ENCODE measurements at places on chromosomes 5 and 9. TPM values are rescaled to one million over a fixed set of nuclear protein-coding genes. Genes with fewer than 3 reads are reported as not detected.

- no peaks in the 10 kb centered on the region for H3K27me3 ChIP-seq
- H3K36me3 ChIP-seq, result no peaks in the 10 kb centered on the region
- no peak overlapping the region for H3K27ac ChIP-seq
- peaks cover 3% of the 10 kb centered on the region for H3K4me1 ChIP-seq
- DNase-seq, result no peak
Observed at GRCh38 chr5:76771705-76772405, 47.0 kb upstream of the F2RL1 start.

GRCh38 chr5:122362361-122362760, 50.3 kb downstream of the SNCAIP start:
- H3K4me3 ChIP-seq, result no peak overlapping the region
- H3K4me1 ChIP-seq, result no peaks in the 10 kb centered on the region
- H3K27me3 ChIP-seq, result no peaks in the 10 kb centered on the region
- no peak for DNase-seq

GRCh38 chr9:7081065-7081600, 323.4 kb downstream of the KDM4C start:
- no peaks in the 10 kb centered on the region for H3K4me1 ChIP-seq
- H3K36me3 ChIP-seq, result no peaks in the 10 kb centered on the region
- no peak overlapping the region for H3K27ac ChIP-seq
- H3K27me3 ChIP-seq, result no peaks in the 10 kb centered on the region
- DNase-seq, result no peak
- no peak overlapping the region for H3K4me3 ChIP-seq

- no peak overlapping the region for H3K27ac ChIP-seq
- DNase-seq, result no peak
- peaks cover 4% of the 10 kb centered on the region for H3K4me1 ChIP-seq
- no peak overlapping the region for H3K4me3 ChIP-seq
- H3K36me3 ChIP-seq, result no peaks in the 10 kb centered on the region
Observed at GRCh38 chr5:135214897-135215616, 181.0 kb upstream of the PITX1 start.

GRCh38 chr5:147411359-147412319, 98.2 kb downstream of the DPYSL3 start:
- DNase-seq, result no peak
- no peak overlapping the region for H3K4me3 ChIP-seq
- peaks cover 87% of the 10 kb centered on the region for H3K36me3 ChIP-seq
- peaks cover 21% of the 10 kb centered on the region for H3K4me1 ChIP-seq

DNA sequence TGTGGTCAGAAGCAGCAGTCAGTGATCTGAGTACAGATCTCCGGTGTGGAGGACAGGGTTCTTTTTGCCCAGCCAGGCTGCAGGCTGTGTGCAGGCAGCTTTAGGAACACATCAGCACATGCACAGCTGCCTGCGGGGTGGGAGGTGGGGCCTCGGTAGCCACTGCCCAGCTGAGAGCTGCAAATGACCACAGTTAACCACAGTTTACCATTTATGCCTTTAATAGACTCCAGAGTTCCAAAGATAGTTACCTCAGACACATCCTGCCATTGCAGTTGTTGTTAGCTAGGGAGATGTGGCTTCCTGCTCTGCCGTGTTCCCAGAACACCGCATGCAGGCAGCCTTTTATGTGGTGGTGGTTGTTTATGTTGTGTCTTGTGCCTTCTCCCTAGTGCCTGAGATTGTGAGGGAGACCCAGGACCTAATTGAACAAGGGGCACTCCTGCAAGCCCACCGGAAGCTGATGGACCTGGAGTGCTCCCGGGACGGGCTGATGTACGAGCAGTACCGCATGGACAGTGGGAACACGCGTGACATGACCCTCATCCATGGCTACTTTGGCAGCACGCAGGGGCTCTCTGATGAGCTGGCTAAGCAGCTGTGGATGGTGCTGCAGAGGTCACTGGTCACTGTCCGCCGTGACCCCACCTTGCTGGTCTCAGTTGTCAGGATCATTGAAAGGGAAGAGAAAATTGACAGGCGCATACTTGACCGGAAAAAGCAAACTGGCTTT, 10.2 kb downstream of the EXOC3 start:
- DNase-seq, result no peak
- H3K27ac ChIP-seq, result no peak overlapping the region
- H3K36me3 ChIP-seq, result peaks cover 97% of the 10 kb centered on the region
- H3K4me3 ChIP-seq, result no peak overlapping the region

GRCh38 chr5:137954131-137954879, 65.0 kb downstream of the PKD2L2 start:
- DNase-seq, result peak; percentile 72
- H3K4me3 ChIP-seq, result no peak overlapping the region
- H3K36me3 ChIP-seq, result peaks cover 65% of the 10 kb centered on the region
- no peaks in the 10 kb centered on the region for H3K27me3 ChIP-seq

GRCh38 chr9:114688909-114689610, 7.1 kb upstream of the TEX48 start:
- H3K27me3 ChIP-seq, result no peaks in the 10 kb centered on the region
- H3K36me3 ChIP-seq, result no peaks in the 10 kb centered on the region
- peaks cover 35% of the 10 kb centered on the region for H3K4me1 ChIP-seq
- DNase-seq, result no peak

DNA sequence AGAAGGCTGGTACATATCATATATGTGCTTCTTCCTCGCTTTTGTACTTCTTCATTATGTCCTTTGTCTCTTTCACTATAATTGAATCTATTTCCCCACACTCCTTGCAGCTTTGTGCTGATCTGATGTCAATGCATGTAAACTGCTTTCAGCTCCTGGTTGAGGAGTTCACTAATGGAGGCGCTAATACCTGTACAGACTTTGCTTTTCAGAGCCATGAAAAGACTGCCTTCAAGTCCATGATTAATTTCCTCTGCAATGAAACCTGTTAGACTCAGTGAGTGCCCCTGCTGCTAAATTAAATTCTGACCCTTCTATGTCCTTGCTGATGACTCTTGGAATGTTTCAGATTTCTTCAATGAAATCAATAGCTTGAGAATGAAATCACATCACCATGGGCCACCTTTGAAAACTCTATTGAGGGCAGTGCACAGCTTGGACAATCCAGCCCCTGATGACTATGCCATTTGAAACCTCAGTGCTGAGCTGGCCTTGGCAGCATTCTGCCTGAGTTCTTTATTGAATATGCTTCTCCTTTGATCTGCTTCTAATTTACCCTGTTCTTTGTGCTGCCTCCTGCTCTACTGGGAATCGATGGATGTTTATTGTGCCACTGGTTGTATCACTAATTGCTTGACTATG, 358.2 kb upstream of the DMAC1 start:
- H3K4me1 ChIP-seq, result no peaks in the 10 kb centered on the region
- H3K36me3 ChIP-seq, result no peaks in the 10 kb centered on the region
- DNase-seq, result no peak

- peaks cover 9% of the 10 kb centered on the region for H3K4me1 ChIP-seq
- no peak overlapping the region for H3K27ac ChIP-seq
- H3K4me3 ChIP-seq, result no peak overlapping the region
- DNase-seq, result no peak
- H3K36me3 ChIP-seq, result no peaks in the 10 kb centered on the region
Observed at GRCh38 chr5:61178702-61179101, 16.4 kb upstream of the SMIM15 start.

GRCh38 chr9:93434056-93434455, 17.4 kb upstream of the FAM120A start:
- H3K4me3 ChIP-seq, result no peak overlapping the region
- H3K4me1 ChIP-seq, result no peaks in the 10 kb centered on the region
- DNase-seq, result no peak
- H3K36me3 ChIP-seq, result no peaks in the 10 kb centered on the region
- no peaks in the 10 kb centered on the region for H3K27me3 ChIP-seq

DNA sequence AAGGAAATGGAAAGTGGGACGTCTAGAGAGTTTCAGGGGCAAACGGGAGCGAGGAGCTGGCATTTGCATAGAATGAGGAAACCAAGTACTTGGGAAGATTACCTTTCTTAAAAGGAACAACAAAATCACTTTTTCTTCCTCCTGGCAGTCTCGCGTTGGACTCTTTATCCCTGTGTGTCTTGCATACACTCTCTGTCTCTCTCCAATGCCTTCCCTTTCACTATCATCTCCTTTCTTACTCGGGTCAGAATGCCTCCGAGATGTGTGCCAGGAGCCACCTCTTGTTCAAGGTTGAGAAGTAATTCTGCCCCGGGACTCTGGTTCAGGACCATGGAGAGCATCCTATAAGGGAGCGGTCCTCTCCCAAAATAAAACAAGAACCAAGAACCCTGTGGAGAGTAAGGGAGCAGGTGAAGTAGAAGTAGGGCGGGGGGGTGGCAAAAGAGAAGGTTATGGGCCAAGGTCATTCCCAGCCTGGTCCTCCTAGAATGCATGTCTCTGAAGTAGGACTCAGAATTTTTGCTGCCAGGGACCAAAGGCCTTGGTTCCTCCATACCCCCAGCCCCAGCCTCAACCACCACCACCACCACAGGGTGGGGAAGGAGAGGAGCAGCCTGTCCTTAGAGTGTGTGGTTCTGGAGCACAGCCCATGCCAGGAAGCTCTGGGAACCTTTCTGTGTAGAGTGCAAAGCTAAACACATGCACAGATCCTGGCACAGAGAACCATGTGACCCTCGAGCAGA, 72.1 kb upstream of the ARAP3 start:
- peaks cover 70% of the 10 kb centered on the region for H3K27me3 ChIP-seq
- peak; percentile 37 for DNase-seq
- H3K4me3 ChIP-seq, result no peak overlapping the region
- H3K27ac ChIP-seq, result no peak overlapping the region
- no peaks in the 10 kb centered on the region for H3K4me1 ChIP-seq

DNA sequence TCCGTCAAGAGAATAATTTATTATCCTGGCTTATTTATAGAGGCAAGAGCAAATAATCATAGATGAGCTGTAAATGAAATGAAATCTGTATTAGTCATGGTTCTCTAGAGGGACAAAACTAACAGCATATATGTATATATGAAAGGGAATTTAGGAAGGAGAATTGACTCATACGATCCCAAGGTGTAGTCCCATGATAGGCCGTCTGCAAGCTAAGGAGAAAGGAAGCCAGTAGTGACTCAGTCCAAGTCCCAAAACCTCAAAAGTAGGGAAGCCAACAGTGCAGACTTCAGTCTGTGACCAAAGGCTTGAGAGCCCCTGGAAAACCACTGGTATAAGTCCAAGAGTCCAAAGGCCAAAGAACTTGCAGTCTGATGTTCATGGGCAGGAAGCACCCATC, 515.9 kb upstream of the CYLC2 start:
- H3K4me1 ChIP-seq, result no peaks in the 10 kb centered on the region
- no peaks in the 10 kb centered on the region for H3K36me3 ChIP-seq
- DNase-seq, result no peak
- no peaks in the 10 kb centered on the region for H3K27me3 ChIP-seq

DNA sequence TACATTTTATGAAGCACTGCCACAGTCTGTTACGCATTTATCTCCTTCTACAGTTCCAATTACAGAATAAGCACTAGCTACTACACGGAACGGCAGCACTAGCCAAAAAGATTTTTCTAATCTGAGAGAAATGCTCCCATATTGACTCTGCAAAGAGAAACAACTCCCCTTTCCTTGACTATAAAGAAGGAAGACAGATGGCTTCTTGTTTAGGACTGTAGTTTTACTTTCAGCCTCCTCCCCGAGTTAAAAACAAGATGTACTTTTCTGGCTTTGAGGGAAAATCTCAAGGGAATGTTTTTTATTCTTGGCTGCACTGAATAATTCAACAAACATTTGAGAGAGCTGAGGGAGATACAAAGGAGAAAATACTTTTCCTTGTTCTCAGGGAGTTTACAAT, 1.9 kb upstream of the SLC44A1 start:
- DNase-seq, result no peak
- H3K4me1 ChIP-seq, result peaks cover 33% of the 10 kb centered on the region
- H3K36me3 ChIP-seq, result no peaks in the 10 kb centered on the region
- H3K4me3 ChIP-seq, result peak overlapping the region; percentile 7
- H3K27ac ChIP-seq, result peak overlapping the region; percentile 81

DNA sequence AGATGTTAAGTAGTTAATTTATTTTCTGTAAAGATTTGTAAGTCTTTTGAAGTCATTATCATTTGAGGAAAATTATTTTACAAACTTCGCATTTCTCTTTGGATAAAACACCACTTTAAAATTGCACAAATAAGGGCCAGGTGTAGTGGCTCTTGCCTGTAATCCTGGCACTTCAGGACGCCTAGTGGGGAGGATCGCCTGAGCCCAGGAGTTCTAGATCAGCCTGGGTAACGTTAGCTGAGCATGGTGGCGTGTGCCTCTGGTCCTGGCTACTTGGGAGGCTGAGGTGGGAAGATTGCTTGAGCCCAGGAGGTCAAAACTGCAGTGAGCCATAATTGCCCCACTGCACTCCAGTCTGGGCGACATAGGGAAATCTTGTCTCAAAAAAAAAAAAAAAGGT, 185.5 kb downstream of the KDM4C start:
- H3K4me3 ChIP-seq, result no peak overlapping the region
- no peaks in the 10 kb centered on the region for H3K36me3 ChIP-seq
- H3K27me3 ChIP-seq, result no peaks in the 10 kb centered on the region
- DNase-seq, result no peak

DNA sequence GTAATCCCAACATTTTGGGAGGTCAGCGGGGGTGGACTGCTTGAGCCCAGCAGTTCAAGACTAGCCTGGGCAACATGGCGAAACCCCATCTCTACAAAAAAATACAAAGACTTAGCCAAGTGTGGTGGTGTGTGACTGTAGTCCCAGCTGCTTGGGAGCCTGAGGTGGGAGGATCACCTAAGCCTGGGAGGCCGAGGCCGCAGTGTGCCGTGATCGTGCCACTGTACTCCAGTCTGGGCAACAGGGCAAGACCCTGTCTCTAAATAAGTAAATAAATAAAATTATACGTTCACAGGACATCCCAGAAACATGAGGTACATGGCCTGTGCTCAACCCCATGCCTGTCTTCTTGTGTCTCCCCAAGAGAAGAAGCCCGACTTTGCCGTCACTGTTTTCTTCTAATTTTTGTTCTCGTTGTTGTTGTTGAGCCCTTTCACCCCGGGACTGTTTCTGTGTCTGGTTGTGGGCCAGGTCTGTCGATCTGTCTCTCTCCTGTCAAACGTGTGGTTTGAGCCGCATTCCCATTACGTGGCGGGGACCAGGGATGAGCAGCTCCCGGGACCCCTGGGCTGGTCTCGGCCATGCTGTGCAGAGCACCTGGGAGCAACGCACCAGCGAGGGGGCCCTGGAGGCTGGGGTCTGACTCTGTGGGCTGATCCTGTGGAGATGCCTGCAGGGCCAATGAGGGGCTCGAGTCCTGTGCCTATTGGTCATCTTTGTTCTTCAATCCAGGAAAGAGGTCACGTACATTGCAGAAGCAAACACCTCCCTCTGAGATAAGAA, 32.2 kb downstream of the NACC2 start:
- no peak overlapping the region for H3K4me3 ChIP-seq
- H3K27me3 ChIP-seq, result no peaks in the 10 kb centered on the region
- H3K36me3 ChIP-seq, result no peaks in the 10 kb centered on the region

The FBP2 gene
- total RNA-seq, result not detected

The RUSC2 gene
- 24.0 TPM for total RNA-seq

The ANKRD34B gene
- not detected for total RNA-seq

The IFNA2 gene
- total RNA-seq, result not detected

The SLC9A3 gene
- total RNA-seq, result 3.7 TPM

The NR3C1 gene
- total RNA-seq, result 76.3 TPM

The CCDC192 gene
- not detected for total RNA-seq
